Stimulated activated CD8-positive, alpha-beta memory T cell treated with anti-CD3 and anti-CD28 coated beads, Interleukin-2, amount 100 ng/mL, for 1 hour (primary cell): ENCODE measurements at places on chromosomes 11 and 22.

DNA sequence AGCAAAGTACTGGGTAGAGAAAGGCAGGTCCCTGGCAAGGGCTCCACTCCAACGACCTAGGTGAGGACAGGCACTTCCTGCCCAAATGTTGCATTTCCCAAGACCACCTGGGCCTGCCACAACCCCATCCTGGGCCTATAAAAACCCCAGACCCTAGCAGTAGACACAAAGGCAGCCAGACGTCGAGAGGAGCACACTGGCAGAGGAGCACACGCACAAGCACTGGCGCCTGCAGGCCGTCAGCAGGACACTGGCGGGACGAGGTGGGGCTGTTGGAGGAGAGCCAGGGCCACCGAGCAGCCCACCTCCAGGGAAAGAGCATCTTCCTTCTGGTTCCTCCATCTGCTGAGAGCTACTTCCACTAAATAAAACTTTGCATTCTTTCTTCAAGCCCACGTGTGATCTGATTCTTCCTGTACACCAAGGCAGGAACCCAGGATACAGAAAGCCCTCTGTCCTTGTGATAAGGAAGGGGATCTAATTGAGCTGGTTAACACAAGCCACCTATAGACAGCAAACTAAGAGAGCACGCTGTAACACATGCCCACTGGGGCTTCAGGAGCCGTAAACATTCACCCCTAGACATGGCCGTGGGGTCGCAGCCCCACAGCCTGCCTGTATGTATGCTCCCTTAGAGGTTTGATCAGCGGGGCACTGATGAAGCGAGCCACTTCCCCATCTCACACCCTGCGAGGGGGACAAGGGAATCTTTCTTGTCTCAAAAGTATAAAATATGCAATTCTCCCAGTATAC, 89.7 kb upstream of the MTMR2 start:
- DNase-seq: no peak

DNA sequence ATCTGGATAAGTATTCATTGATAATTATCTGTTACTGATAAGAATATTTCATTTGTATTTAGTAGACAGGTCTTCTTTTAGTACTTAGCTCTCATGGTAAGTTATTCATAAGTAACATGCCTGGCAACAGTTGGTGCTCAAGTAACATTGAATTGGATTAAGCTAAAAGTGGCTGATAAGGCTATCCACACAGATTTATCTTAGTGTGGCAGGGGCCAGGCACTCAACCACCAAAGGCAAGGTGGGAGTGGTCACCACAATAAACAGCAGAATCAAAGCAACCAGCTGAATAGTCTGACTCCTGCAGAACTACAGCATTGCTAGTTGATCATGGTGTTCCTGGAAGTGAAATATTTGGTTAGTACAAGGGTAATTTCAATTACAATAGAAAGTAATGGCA, 33.0 kb upstream of the NARS2 start:
- no peak for DNase-seq

DNA sequence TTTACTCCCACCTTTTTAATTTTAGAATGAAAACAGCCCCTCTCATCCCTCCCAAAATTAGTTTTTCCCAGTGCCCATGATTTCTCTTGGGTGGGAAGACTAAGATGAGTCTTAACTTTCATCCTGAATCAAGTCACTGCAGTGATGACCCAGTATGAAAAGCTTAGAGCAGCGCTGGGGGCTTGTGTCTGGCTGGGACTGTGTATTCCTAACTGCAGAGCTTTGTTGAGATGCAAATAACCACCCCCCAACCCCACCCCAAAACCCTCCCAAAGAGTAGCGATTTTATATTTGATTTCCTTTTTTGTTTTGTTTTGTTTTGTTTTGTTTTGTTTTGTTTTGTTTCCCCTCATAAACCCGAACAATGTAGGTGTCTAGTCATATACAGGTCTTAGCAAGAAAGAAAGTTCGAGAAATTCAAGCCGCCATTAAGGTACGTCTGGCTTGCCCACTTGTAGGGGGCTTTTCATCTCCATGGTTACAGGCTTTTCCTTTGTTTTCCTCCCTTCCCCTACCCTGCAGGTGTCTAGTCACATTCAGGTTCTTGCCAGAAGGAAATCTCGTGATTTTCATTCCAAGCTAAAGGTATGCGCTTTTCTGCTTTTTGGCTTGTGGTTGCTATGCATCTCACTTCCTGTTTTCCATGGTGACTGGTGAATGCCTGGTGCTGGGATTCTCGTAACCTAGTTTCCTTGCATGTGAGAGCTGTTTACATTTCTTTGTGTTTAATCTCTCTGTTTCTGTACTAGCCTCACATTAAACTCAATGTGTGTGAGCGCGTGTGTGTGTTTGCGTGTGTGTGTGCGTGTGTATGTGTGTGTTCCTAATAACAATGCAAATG, 144.6 kb upstream of the RASSF10 start:
- no peak for DNase-seq

DNA sequence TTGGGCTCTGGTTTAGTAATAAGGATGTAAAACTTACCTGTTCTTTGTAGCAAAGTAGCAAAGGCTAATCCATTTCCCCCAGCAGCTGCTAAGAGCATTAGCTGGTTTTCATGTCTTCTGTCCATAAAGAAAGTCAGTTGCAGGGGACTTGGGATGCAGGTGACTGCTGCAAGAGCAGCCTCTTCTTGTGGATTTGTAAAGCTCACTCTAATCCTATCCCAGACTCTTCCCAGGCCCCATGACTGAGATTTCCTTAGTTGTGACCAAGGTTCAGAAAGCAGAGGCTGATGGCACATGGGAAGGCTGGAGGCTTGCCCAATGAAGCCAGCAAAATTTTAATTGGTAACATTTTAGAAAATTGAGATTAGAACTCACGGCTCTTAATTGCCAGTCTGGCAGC, 94.4 kb upstream of the HORMAD2 start:
- no peak for DNase-seq

- no peak for DNase-seq
These were observed 35.0 kb downstream of the AMPD3 start for GRCh38 chr11:10490032-10490397.

DNA sequence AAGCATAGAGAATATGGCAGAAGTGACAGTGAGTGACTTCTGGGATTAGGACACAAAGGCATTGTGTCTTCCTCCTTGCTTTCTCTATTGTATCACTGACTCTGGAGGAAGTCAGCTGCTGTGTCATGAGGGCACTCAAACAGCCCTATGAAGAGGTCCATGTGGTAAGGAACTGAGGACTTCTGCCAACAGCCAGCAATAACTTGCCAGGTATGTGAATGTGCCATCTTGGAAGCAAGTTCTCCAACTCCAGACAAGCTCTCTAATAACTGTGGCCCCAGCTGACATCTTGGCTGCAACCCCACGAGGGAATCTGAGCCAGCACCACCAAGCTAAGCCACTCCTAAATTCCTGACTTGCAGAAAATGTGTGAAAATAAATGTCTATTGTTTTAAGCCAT, 83.6 kb upstream of the ZBED5 start:
- DNase-seq: no peak

DNA sequence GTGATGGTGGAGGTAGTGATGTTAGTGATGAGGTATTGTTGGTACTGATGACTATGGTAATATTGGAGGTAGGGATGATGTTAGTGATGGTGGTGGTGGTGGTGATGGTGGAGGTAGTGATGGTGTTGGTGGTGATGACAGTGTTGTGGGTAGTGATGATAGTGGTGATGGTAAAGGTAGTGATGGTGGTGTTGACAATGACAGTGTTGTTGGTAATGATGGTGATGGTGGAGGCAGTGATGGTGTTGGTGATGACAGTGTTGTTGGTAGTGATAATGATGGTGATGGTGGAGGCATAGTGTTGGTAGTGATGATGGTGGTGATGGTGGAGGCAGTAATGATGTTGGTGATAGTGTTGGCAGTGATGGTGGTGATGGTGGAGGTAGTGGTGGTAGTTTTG, 65.1 kb downstream of the MYO7A start:
- no peak for DNase-seq

GRCh38 chr11:27857588-27857987, 157.3 kb upstream of the BDNF start:
- DNase-seq: no peak

DNA sequence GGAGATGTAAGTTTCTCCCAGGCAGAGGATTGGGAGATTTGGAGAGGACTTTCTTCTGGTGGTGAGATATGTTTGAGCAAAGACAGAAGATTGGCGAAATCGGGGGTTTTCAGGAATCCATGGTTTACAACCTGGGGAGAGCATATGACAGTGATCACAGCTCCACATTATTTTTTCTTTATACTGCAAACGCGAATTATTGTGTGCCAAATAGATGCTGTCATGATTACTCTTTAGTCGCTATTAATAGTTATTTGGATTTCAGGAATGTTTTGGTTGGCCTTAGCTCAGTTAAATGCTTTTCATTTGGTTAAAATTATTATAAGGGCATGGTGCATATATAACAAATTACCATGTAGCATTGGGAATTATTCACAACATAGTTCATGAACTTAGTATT, 15.2 kb downstream of the ATXN10 start:
- DNase-seq: no peak

DNA sequence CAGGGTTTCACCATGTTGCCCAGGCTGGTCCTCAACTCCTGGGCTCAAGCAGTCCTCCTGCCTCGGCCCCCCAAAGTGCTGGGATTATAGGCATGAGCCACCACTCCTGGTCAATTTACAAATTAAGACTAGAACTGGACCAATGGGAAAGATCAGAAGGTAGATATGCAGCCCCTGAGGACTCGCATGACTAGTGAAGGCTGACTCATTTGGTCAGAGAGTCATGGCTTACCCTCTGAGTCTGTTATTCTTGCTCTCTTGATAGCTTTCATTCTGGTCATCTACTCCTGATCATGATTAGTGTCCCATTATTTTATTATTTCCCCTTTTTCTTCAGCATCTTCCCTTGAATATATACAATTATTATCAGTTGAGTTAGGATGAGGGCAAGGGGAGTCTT, 2.7 kb upstream of the LDHAL6A start:
- DNase-seq: no peak

GRCh38 chr22:36192542-36192941, 9.1 kb downstream of the APOL4 start:
- no peak for DNase-seq

GRCh38 chr22:49305966-49306631, 521.6 kb downstream of the BRD1 start:
- no peak for DNase-seq

DNA sequence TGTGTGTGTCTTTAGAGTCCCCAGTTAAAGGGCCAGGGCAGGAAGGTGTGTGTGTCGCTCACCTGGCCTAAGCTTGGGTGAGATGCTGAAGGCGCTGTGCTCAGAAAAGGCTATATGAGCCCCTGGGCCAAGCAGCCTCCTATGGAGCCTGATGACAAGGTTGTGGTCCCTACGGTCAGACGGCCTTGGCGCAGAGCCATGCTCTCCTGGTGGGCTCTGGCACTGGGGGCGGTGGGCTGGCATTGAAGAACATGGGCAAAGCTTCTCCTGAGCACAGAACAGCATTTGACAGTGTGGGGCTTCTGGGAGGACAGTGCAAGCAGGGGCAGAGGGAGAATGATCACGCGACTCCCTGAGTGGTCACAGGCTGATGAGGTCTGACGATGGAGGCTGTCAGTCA, 10.7 kb upstream of the LRRC10B start:
- no peak for DNase-seq

- DNase-seq: no peak
These were observed 85.2 kb downstream of the FLI1 start for GRCh38 chr11:128779036-128779435.

DNA sequence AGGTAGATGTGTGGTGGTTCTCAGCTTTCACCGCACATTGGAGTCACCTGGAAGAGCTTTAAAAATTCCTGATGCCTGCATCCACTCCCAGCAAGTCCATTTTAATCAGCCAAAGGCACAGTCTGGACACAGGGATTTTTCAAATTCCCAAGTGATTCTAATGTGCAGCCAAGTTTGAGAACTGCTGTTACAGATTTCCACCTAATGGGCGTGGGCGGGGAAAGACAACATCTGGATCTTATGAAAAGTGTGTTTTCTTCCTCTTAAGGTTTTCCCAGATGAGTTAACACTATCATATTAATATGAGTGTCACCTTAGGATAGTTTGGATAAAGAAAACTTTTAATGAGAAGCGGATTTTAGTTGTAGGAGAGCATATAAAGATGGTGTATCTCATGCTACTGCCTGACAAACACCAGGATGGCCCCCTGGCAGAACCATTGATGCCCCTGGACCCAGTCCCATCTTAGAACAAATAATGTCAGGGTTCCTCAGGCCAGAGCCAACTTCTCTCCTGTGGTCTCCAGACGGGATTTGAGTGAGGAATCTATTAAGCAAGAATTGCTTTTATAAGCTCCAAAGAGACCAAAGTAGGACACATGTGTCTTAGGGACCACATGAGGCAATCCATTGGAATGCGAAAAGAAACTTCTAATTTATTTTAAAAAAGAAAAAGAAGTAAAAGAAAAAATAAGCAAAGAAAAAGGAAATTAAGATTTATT, 31.9 kb downstream of the POU2AF1 start:
- no peak for DNase-seq

GRCh38 chr22:35721960-35722359, 4.3 kb downstream of the APOL5 start:
- DNase-seq: no peak

DNA sequence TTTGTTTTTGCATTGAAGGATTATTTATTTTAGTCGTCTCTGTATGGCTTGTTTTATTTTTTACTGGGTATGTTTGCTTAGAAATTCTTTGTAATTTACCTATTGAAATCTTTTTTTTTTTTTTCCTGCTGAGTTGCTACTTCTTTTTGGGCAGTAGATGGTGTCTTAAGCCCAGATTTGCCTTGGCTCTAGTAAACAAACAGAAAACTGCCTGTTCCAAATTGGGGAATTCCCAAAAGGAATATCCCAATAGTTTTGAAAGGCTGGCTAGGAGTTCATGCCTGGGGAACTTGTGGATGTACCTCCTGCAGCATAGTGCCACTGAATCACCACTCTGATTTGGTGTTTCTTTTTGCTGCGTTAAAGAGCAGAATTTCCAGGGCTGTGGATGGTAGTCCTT, 17.7 kb downstream of the PAMR1 start:
- DNase-seq: no peak

DNA sequence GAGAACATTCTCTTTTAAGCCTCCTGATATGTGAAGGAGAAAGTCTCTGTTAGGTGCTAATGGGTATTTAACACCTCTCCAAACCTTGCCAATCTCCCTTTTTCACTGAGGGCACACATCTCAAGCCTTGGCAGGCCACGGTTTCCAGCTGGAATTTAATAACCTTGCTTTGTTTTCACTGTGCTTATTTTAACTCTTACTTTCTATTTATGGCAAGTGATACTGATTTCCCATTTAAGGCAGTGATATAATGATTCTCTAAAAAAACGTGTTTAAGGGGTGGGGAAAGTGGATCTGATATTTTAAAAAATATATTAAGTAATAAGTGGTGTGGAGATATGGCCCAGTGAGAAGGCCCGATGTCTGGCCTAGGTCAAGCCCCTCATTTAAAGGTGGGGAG, 1.1 kb upstream of the RASD2 start:
- DNase-seq: no peak
